ENCODE measurements at places on chromosomes 6 and 20. TPM values are rescaled to one million over a fixed set of nuclear protein-coding genes. Genes with fewer than 3 reads are reported as not detected.

The SKIC2 gene
- total RNA-seq, result 38.4 TPM

The TNF gene
- not detected for total RNA-seq

The RAB44 gene
- total RNA-seq, result not detected

DNA sequence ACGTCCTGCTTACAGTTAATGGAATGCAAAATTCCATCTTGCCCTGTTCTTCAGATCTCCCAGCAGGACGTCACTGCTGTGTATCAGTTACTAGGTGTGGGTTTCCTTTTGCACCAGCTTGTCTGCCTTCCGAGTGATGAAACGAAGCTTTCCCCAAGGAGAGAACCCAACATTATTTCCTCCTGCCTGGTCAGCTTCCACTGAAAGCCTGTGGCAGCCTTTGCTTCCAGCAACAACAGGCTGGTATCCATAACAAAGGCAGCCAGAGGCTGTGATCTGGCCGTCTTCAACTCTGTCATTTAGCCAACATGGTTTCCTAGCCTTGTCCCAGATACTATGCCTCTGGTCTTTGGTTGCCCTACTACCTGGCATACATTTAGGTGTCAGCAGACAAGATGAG, 78.9 kb upstream of the HEY2 start:
- H3K27me3 ChIP-seq, result no peaks in the 10 kb centered on the region
- no peak overlapping the region for H3K4me3 ChIP-seq
- no peaks in the 10 kb centered on the region for H3K36me3 ChIP-seq
- no peak for DNase-seq

DNA sequence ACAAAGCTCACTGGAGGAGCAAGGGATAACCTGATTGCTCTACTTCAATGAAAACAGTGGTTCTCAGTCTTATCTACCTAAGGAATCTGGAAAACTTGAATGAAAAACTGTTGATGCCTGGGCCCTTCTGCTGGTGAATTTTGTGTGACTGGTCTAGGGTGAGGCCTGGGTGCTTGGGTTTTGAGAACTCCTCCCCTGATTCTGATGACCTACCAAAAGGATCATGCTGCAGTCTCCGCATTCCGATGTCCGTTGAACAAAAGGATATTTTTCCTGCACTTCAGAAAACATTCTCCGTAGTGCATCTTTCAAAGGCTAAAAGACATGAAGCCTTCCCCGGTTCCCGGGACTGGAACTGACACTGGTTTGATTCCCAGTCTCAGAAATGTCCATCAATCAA, 157.9 kb downstream of the SYNDIG1 start:
- no peaks in the 10 kb centered on the region for H3K27me3 ChIP-seq
- no peak for DNase-seq
- H3K4me3 ChIP-seq, result no peak overlapping the region
- H3K4me1 ChIP-seq, result no peaks in the 10 kb centered on the region
- H3K27ac ChIP-seq, result no peak overlapping the region
- H3K36me3 ChIP-seq, result no peaks in the 10 kb centered on the region

DNA sequence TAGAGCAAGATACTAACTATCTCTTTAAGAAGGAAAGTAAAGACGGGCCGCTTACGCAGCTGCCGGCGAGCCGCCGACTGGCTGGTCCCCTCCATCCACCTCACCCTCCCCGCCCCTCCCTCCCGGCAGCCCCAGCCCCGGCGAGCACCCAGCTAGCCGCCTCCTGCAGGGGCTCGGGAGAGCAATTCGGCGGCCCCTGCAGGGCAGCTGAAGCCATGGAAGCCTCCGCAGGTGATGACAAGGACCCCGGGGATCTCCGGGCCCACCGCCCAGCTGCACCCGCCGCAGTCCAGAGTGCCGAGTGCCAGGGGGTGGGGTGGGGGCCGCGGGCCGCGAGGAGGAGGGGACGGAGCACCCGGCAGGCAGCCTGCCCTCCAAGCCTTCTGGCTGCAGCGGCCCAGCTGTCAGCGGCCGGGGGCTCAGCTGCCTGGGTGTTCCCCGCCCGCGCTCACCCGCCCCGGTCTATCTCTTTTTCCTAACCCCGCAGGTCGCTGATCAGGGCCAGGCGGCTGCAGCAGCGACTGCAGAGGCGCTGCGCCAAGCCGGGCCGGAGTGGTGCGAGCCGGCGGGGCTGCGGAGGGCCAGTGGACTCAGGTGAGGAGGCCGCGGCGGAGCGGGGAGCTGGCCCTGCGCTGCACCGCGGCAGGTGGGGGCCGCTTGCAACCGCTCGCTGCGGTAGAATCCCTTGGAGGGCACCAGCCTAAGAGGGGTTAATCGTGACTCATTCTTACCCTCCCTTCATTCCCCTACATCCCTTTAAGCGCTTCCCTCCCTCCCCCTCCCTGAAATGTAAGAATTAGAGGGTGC, at the start of gene SNPH:
Gene SNPH, plus strand, starts transcription at position 128 of the 807 bp plus-strand sequence. CDS start 29,946 bp downstream, outside the sequence.
- peak; percentile 85 for DNase-seq
- H3K36me3 ChIP-seq, result no peaks in the 10 kb centered on the region
- peak within 1 kb of the TSS; percentile 73 for H3K27ac ChIP-seq
- H3K4me3 ChIP-seq, result peak within 1 kb of the TSS; percentile 50
- no peaks in the 10 kb centered on the region for H3K27me3 ChIP-seq
- no peaks in the 10 kb centered on the region for H3K4me1 ChIP-seq

DNA sequence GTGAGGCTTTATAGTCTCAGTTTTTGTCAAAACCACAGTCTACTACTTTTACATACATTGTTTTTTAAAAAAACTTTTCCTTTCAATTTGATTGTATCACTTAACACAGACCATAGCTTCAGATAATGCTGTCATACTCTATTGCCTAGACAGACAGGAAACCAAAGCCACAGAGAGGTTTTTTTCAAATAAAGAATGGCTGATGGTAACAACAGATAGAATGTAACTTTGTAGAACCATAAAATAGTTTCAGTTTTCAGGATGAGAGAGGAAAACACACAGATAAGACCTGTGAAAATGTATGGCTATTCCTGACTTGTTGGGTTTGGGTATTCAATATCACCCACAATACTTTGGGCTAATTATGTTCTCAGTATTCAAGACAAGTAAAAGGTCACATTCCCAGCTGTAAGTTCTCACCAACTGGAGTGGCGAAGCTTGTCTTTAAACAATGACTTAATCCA, 94.0 kb downstream of the ADGRG6 start:
- H3K27me3 ChIP-seq, result no peaks in the 10 kb centered on the region
- DNase-seq, result no peak
- H3K4me3 ChIP-seq, result no peak overlapping the region

GRCh38 chr6:38987503-38987902, 61.1 kb upstream of the GLP1R start:
- H3K4me3 ChIP-seq, result no peak overlapping the region
- no peaks in the 10 kb centered on the region for H3K27me3 ChIP-seq
- no peaks in the 10 kb centered on the region for H3K36me3 ChIP-seq
- no peak overlapping the region for H3K27ac ChIP-seq

- no peak overlapping the region for H3K27ac ChIP-seq
- no peaks in the 10 kb centered on the region for H3K27me3 ChIP-seq
- DNase-seq, result no peak
- H3K4me1 ChIP-seq, result no peaks in the 10 kb centered on the region
- H3K36me3 ChIP-seq, result no peaks in the 10 kb centered on the region
Measured at GRCh38 chr20:40592941-40593340, 96.1 kb downstream of the MAFB start.

GRCh38 chr6:117906507-117906957, 532 bp upstream of the SLC35F1 start:
- H3K4me3 ChIP-seq, result peak overlapping the region; percentile 52
- H3K36me3 ChIP-seq, result no peaks in the 10 kb centered on the region
- H3K4me1 ChIP-seq, result no peaks in the 10 kb centered on the region
- no peak overlapping the region for H3K27ac ChIP-seq
- DNase-seq, result no peak

- H3K27ac ChIP-seq, result no peak overlapping the region
- H3K36me3 ChIP-seq, result no peaks in the 10 kb centered on the region
- no peak for DNase-seq
- no peak overlapping the region for H3K4me3 ChIP-seq
- no peaks in the 10 kb centered on the region for H3K4me1 ChIP-seq
Measured at GRCh38 chr6:10874207-10874606, 7.6 kb downstream of the GCM2 start.

DNA sequence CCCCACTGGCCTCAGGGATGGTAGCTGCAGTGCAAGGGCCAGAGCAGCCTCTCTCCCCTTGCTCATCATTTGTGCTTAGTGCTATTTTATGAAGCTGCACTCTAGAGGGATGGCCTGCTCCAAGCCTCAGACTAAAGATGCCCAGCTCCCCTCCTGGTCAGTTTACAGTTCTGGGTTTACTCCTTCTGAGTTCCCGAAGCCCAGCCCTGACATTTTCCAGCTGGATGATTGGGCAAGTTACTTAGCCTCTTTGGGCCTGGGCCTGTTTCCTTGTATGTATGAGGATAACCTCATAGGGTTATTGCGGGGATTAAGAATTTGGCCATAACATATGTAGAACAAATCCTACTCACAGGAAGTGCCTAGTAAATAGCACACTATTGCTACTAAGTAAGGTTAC, 31.8 kb upstream of the EMILIN3 start:
- peak overlapping the region; percentile 38 for H3K27ac ChIP-seq
- H3K27me3 ChIP-seq, result no peaks in the 10 kb centered on the region
- no peaks in the 10 kb centered on the region for H3K4me1 ChIP-seq
- no peak overlapping the region for H3K4me3 ChIP-seq
- peak; percentile 69 for DNase-seq
- no peaks in the 10 kb centered on the region for H3K36me3 ChIP-seq

- no peak for DNase-seq
- H3K27me3 ChIP-seq, result peaks cover 4% of the 10 kb centered on the region
- no peak overlapping the region for H3K27ac ChIP-seq
- peak overlapping the region; percentile 26 for H3K4me3 ChIP-seq
- peaks cover 6% of the 10 kb centered on the region for H3K4me1 ChIP-seq
Measured at GRCh38 chr6:24358219-24358821, 461 bp upstream of the DCDC2 start.

DNA sequence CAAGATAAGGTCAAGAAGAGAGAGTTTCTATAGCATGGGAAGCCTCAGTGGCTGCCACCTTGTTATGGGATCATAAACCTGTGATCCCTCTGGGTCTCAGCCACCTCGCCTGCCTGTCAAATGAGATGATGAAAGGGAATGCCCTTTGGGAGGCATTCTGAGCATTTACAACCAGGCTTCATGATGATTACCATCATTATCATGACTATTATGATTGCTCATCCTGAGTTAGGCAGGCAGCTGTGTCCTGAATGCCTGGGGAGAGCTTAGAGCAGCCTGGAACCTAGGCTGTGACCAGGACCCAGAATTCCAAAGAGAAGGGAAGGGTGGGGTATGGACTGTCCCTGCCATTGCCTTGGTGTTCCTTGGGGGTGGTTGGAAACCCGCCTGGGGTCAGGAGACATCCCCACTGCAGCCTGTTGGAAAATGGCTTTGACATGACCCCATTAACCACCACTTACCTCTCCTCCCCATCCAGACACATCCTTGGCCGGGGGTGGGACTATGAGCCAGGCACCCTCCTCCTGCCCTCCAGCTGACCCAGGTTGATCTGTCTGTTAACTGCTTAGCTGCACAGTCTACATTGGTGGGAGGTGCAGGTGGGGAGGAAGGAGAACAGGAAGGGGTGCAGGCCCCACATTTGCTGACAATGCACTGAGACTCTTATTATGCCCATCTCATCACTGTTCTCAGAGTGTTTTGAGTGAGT, 51.9 kb downstream of the LRFN2 start:
- H3K27ac ChIP-seq, result no peak overlapping the region
- H3K4me1 ChIP-seq, result no peaks in the 10 kb centered on the region
- no peaks in the 10 kb centered on the region for H3K27me3 ChIP-seq
- no peak for DNase-seq
- H3K36me3 ChIP-seq, result no peaks in the 10 kb centered on the region

DNA sequence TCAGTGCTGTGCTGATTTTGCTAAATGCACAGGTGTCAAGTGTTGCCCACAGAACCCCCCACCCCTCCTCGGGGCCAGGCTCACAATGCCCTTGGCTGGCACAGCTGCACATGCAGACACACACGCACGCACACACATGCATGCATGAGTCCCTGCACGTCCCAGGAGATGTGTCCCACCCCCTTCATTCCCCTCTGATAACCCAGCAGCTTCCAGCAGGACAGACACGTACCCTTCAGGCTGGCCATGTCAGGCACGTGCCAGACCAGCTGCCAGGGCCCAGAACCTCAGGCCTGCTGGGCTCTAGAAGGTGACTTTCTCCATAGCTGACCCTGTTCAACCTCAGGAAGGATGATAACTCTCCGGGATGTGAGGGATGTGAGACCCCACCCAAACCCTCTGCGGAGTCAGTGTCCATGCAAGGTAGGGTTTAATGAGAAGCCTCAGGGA, 44.4 kb downstream of the MRPL14 start:
- no peaks in the 10 kb centered on the region for H3K4me1 ChIP-seq
- no peak overlapping the region for H3K27ac ChIP-seq
- H3K4me3 ChIP-seq, result no peak overlapping the region
- no peak for DNase-seq
- no peaks in the 10 kb centered on the region for H3K27me3 ChIP-seq

- H3K4me3 ChIP-seq, result no peak overlapping the region
- H3K27ac ChIP-seq, result no peak overlapping the region
- no peak for DNase-seq
- H3K27me3 ChIP-seq, result no peaks in the 10 kb centered on the region
- no peaks in the 10 kb centered on the region for H3K36me3 ChIP-seq
Measured at GRCh38 chr6:41748542-41748941, 1.3 kb upstream of the PGC start.

DNA sequence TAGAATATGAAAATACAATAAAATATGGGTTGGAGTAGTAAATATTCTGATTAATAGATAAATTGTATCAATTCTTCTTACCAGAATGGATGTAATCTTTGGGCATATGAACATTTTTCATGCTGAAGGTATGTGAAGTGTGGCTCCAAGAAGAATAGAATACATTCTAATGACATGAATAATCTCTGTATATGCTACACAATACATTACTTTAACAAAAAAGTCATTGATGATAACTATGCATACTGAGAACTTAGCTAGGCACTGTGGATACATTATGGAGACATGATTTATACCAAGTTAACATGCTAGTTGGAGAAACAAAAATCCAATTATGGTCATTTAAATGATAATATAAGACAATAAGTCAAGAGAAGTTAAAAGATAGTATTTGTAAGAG, 62.7 kb upstream of the HDAC2 start:
- H3K4me3 ChIP-seq, result no peak overlapping the region
- no peaks in the 10 kb centered on the region for H3K36me3 ChIP-seq
- no peak for DNase-seq
- no peak overlapping the region for H3K27ac ChIP-seq

GRCh38 chr20:1840817-1841553, 54.2 kb upstream of the SIRPA start:
- DNase-seq, result no peak
- H3K27me3 ChIP-seq, result no peaks in the 10 kb centered on the region
- H3K4me3 ChIP-seq, result no peak overlapping the region
- no peaks in the 10 kb centered on the region for H3K36me3 ChIP-seq
- no peak overlapping the region for H3K27ac ChIP-seq

- H3K27ac ChIP-seq, result no peak overlapping the region
- H3K4me3 ChIP-seq, result no peak overlapping the region
- no peak for DNase-seq
- H3K4me1 ChIP-seq, result no peaks in the 10 kb centered on the region
- no peaks in the 10 kb centered on the region for H3K36me3 ChIP-seq
- H3K27me3 ChIP-seq, result no peaks in the 10 kb centered on the region
Measured at GRCh38 chr6:56282391-56282790, 35.0 kb upstream of the COL21A1 start.

GRCh38 chr20:48463916-48464315, 363.9 kb downstream of the PREX1 start:
- H3K27me3 ChIP-seq, result no peaks in the 10 kb centered on the region
- DNase-seq, result peak; percentile 35
- H3K4me3 ChIP-seq, result no peak overlapping the region

- H3K27me3 ChIP-seq, result no peaks in the 10 kb centered on the region
- H3K27ac ChIP-seq, result no peak overlapping the region
- no peak overlapping the region for H3K4me3 ChIP-seq
- DNase-seq, result no peak
- no peaks in the 10 kb centered on the region for H3K4me1 ChIP-seq
Measured at GRCh38 chr20:52828199-52828598, 144.0 kb upstream of the TSHZ2 start.
